ENCODE measurements at places on chromosomes 16 and 17.

GRCh38 chr16:27489906-27490305 lies 59.8 kb downstream of the GTF3C1 start:
- DNase-seq: no peak

DNA sequence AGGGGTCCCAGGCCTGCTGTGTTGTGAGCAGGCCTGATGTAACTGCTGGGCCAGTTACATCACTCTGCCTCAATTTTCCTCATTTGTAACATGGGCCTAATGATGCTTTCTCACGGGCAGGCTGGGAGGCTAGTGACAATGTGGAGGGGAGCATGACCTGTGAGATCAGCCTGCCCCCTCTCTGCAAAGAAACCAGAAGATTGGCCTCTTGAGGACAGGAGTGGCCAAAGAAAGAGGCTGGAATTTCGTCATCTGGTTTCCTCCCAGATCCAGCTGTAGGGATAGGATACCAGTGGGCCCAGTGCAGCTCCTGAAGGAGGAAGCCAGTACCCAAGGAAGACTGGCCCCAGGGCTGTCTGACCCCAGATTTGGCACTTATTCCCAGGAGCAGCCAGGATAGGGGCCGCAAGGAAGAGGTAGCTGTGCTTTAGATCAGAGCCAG lies 615 bp upstream of the SREBF1 start:
- no peak for DNase-seq

DNA sequence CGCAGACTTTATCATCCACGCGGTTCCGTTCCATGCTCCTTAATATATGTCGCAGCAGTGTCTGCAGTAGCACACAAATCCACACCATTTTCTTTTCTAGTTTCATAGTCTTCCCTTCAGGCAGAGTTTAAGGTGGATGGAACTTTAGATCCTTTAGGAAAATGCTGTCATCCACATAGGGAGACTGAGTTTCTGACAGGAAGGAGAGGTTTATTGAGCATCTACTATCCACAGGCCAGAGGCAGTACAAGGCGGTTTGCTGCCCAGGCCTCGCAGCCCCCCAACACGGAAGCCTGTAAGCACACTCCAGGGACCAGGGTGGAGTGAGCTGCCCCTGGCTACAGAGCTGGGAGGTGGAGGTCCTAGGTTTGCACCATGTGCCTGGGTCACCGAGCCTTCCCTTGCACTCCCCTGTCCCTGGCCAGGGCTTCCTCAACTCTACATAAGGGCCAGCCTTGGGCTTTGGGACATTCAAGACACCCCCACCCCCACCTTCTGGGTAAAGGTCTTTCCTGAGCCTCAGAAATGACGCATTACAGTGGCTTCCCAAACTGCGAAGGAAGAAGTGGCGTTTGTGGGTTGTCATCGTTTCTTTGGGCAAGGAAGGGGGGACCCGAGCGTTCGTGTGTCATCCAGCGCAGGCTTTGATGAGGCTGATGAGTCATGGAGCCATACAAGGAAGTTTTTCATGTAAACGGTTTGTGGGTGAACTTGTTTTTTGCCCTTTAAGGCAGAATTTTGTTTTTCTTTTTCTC lies 146.5 kb upstream of the PLCG2 start:
- DNase-seq: peak; percentile 47

DNA sequence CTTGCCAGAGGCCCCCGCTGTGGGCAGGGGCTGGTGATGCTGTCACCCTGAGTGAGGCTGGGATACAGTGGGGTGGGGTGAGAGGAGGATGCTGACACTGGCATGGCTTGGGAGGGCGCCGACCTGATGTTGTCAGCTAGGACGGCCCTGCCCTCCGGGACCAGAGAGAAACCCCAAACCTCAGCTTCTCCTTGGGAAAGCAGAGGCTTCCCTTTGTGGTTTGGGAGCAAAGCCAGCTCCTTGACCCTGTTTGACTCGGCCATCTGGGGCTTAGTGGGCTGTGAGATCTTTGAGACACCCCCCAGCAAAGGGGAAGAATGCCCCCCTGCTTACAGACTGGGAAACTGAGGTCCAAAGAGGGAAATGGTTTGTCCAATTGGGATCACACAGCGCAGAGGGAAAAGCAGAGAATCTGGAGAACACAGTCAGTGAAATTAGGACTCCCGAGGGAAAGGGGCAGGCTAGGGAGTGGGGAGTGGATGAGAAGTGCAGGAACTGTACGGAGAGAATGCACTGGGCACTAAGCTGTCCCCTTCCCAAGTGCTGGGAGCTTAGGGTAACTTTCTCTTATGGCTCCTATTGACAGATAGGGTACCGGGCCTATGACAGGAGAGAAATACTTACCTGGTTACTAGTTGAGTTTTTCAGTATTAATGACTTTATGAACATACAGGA lies 40.7 kb upstream of the DLX4 start:
- DNase-seq: no peak

- no peak for DNase-seq
Measured at GRCh38 chr17:48725004-48725287, 2.0 kb downstream of the PRAC2 start.

DNA sequence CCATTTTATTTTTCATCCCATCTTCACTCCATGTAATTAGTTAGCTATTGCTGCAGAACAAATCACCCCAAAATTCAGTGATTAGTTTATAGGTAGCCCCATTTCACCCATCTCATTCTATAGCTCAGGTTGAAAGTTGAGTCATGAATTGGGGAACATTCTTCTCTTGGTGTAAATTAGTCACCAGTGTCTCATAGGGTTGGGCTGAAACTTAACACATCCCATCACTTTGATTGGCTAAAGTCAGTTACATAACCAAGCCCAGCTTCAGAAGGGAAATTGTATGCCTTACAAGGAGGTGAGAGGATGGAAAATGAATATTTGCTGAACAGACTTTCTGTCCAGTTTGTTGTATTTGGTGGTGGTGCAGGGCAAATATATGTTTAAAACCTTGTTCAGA lies 477.5 kb downstream of the WWOX start:
- no peak for DNase-seq

DNA sequence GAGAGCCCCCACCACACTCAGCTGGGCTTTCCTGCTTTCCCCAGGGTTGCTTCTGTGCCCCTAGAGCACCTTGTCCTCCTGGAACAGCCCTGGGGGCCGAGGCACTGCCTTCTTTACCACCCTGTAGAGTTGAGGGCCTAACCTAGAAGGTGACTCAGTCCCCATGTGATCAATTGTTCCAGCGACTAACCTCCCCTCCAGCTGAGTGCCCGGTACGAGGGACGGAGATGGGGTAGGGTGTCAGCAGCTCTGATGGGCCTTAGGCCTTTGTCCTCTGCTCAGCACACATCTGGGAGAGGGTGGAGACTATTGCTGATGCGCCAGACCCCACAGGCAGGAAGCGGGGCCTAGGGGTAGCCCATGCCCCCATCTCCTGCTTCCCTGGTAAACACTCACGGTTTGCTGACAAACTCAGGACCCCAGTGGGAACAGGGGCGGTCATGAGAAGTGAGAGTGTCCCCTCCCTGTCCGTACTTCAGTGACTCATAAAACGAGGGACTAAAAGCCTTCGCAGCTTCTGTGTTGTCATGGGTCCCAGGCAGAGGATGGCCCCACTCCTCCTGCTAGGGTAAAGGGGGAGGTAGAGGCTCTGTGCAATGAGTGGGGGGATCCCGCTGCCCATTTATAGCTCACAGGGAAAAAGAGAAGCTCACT lies 33.1 kb downstream of the NECAB2 start:
- no peak for DNase-seq

DNA sequence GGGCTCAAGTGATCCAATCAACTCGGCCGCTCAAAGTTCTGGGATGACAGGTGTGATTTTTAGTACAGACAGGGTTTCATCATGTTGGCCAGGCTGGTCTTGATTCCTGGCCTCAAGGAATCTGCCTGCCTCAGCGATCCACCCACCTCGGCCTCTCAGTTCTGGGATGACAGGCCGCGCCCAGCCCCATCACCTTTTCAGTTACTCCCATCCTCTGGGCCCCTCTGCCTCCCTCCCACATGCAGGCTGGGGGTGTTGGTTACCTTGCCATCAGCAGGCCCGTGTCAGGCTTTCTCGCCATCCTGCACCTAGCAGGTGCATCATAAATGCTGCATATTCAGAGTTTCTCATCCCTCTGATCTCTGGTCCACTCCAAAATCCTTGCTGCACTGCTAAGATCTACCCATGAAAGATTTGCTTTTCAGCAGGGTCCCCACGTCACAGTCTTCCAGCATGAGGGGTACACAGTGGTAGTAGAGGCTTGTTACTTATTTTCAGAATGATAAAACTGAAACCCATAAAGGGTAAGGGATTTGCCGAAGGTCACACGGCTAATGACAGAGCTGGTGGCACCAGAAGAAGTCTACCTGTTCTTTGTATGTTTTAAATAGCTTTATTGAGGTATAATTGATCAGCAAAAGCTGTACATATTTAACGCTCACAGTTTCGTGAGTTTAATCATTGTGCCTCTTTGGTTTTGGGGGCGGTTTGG lies 16.6 kb downstream of the PMM2 start:
- DNase-seq: no peak

- DNase-seq: no peak
Measured at GRCh38 chr17:66777689-66778225, 57.2 kb upstream of the CACNG5 start.

GRCh38 chr17:57677858-57678257 lies 67.2 kb downstream of the CCDC182 start:
- DNase-seq: no peak

DNA sequence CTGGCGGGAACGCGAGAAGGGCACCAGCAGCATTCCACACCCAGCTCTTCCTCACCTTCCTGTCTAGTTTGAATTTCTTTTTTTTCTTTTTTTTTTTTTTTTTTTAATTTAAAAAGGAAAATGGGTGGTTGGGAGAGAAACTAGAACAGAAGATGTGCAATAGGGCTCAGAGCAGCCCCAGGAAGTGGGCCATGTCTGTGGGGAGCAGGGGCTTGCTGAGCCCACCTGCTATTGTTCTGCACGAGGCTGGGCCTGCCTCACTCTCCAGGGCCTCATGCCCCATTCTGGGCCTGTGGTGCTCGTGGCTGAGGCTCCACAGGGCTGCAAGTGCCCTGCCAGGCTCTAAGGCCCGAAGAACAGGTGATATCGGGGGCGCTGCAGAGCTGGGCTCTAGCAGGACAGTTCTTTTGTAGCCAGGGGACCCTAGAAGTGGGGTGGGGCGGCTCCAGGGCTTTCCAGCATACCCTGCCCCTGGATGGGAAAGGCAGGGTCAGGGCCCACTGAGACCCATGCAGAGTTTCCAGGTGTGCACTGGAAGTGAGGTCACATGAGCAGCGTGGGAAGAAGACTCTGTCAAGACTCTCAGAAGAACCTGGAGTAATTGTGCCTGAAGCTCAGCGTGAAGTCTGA lies 12.4 kb downstream of the MRPL27 start:
- DNase-seq: no peak

GRCh38 chr17:32515677-32516383 lies 29.0 kb downstream of the CDK5R1 start:
- DNase-seq: no peak

- DNase-seq: no peak
Measured at GRCh38 chr16:81585785-81586184, 141.2 kb downstream of the CMIP start.

- no peak for DNase-seq
Measured at GRCh38 chr16:10876799-10877341, at the start of gene CIITA. Gene CIITA (plus strand): TSS chr16:10877202. CDS start chr16:10877331, 129 bp downstream.

DNA sequence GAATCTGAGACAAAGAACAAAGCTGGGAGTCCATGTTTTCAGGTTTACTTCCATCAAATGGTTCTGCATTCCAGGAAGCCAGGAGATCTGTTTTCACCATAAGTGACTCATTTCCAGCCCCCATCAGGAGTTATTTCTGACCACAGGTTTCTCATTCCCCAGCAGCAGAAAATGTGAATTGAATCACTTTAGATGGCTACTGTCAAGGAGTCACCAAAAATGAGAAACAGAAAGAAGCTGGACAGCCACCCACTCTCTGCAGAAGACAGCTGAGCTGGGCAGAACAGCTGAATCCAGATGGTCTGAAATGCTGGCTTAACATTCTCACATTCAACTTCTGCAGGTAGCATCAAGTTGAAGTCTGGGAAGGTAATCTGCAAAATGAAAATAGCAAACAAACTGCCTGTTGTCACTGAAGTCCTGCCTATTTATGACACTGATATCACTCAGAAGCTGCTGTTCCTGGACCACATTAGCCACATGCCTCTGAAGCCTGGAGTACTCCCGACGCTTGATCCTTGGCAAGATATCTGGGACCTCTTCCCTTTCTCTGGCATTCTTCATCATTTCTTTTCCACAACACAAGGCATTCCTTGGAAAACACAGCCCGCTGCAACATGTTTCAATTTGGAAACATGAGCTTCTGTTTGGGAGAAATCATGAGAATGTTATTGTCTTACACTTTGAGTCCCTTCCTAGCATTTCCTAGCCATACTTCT lies 15.3 kb downstream of the CCL11 start:
- no peak for DNase-seq

DNA sequence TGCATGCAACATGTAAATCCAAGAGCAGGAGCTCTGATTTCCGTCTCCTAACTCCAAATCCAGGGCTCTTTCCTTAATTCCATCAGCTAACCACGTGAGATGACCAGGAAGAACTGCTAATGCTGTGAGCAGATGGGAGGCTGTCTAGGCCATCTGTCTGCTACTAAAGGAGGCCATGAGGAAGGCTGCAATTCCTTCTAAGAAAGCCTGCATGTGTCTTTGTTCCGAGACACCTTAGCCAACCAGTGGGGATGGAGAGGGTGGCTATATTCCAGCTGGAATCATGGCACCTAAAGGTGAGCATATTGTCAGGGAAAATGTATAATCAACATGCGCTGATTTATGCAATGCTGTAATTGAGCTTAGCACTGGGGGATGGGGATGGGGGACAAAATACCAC lies 267.2 kb upstream of the CDH5 start:
- DNase-seq: no peak

DNA sequence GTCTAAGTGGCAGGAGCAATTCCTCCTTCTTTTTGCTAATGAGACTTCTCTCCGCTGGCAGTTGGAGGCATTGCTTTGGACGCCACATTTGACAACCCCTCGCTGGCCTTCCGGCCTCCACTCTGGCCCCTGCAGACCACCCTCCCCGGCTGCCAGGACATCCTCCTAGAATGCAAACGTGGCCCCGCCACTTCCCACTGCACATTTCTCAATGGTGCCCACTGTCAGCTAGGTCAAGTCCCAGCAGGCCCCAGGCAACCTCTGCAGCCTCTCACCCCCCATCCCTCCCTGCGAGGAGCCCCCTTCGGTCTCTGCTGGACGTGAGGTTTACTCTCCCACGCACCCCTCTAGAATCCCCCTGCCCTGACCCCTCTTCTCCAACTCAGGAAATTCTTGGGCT lies 250.3 kb downstream of the FOXL1 start:
- no peak for DNase-seq

GRCh38 chr16:56938664-56939513 lies 6.9 kb downstream of the HERPUD1 start:
- DNase-seq: no peak

Measured in stimulated activated CD8-positive, alpha-beta memory T cell treated with anti-CD3 and anti-CD28 coated beads, Interleukin-4, amount 100 ng/mL, for 4 hours (primary cell).